ENCODE measurements at places on chromosomes 3 and 15.

DNA sequence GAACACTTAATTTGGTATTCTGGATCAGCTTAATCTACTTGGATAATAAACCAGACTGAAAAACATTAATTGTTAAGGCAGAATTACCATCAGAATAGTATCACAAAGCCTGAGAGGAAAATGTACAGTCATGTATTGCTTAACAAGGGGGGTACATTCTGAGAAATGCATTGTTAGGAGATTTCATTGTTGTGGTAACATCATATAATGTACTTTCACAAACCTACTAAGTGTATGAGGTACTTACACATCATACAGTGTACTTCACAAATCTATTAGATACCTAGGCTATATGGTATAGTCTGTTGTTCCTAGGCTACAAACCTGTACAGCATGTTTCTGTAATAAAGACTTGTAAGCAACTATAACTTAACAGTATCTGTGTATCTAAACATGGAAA, 68.2 kb downstream of the NBEAL2 start:
- DNase-seq, result no peak

GRCh38 chr3:122057671-122058070, 2.5 kb downstream of the CD86 start:
- no peak for DNase-seq

DNA sequence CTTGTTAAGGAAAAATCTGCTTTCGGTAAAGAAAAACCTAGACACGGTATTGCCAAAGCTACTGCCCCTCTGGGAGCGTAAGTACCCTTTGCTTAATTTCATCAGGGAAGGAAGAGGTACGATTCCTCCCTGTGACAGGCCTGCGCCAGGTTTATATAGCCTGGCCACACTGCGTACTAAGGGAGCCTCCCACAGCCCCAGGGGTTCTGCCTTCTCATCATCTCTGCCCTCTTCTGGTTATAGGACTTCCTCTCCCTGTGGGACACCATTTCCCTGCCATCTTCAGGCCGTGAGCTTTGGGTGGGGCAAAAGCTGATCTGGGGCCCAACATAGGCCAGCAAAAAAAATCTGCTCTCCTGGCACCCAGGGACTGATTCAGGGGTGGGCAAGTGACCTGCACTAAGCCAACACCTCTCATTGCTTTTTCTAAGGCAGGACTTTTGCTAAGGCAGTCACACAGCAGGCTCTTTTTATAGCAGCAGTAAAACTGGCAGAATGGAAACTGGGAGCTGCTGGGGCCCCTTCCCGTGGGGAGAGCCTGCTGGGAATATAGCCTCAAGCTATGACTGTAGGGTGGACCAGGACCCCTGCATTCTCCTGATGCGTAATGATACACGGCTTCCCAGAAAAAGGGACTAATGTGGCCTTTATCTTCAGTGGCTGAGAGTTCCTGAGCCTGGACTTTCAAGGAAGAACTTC, 76.2 kb downstream of the PRICKLE2 start:
- DNase-seq, result no peak

DNA sequence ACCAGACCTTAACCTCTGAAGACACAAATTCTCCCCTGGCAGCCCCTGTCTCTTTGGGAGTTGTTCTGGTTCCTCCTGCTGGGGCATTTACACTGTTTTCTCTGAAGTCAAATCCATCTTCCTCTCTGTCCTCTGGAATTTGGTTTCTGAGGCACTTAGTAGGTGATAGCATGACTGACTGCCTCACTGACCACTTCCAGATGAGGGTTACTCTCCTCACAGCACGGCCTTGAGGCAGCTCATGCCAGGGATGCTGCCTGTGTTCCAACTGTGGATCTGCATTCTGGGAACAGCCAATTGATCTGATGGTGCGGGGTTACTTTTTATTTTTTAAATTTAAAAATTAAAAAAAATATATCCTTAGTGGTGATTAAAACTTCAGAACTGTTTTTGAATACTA, 140.9 kb upstream of the ROPN1 start:
- DNase-seq, result no peak

- no peak for DNase-seq
Measured at GRCh38 chr3:78087134-78087533, 1047.2 kb downstream of the ROBO2 start.

GRCh38 chr3:11247362-11247761, 24.8 kb upstream of the ATG7 start:
- no peak for DNase-seq

DNA sequence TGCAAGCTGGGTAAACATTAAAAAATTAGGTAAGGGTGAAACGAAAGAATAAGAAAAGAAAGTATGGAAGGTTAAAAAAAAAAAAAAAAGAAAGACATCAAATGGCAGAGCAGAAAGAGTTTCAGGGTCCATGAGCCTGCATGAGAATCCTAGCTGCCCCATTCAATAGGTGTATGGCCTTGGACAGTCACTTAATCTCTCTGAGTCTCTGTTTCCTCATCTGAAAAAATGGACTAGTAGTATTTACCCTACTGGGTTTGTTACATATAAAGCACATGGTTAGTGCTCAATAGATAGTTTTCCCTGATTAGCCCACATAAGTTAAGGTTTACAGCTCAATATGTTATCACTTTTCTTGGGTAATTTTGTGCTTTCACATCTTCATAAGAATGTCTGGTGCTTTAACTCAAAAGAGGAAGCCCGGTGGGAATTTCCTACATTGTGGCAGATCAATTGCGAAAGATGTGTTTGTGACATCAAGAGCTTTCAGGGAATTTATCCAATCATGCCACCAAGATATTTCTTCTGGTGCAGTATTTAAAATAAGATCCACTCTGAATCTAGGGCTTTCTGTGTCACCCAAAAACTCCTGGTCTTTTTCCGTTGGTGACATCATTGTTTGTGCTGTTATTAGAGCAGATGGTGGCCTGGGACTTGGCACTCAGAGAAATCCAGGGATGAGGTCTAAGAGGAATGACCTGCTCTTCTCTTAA, 57.2 kb upstream of the UBE2E1 start:
- no peak for DNase-seq

DNA sequence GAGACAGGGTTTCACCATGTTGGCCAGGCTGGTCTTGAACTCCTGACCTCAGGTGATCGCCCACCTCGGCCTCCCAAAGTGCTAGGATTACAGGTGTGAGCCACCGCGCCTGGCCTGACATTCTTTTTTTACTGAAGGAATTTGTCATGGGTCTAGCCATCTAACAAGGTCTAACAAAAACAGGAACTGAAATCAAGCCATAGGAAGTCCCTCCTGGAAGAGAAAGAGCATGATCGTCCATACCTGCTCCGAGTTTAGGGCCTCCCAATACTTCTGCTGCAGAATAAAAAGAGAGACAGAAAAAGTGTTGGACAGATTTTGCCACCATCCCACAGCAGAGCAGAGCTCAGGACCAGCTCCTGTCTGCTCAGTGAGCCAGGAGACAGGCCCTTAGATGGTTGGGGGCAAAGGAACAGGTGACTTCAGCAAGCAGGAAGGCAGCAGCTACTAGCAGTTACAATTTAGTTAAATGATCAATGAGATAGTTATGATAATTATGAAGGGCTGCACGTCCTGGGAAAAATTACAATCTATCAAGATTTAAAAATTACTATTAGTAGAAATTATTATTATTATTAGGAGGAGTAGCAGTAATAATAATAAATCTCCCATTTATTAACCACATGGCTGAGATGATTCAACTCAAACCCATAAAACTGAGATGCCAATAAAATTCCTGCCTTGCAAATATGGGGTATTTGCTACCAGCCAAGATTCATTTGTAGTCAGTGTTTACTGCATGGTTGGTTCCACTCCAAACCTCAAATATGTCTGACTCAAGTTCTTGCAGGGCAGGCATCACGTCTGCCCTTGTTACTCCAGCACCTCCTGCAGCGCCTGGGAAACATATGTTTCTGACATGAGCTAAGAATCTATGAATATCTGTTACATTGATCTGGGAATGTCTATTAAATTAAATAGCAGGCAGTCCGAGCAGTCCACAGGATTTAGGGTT, 40.1 kb downstream of the TMEM44 start:
- DNase-seq, result peak; percentile 79

- DNase-seq, result peak; percentile 49
Measured at GRCh38 chr3:148924562-148924961, 59.5 kb downstream of the CPA3 start.

- DNase-seq, result no peak
Measured at GRCh38 chr3:127324913-127325628, 37.2 kb upstream of the PRR20G start.

DNA sequence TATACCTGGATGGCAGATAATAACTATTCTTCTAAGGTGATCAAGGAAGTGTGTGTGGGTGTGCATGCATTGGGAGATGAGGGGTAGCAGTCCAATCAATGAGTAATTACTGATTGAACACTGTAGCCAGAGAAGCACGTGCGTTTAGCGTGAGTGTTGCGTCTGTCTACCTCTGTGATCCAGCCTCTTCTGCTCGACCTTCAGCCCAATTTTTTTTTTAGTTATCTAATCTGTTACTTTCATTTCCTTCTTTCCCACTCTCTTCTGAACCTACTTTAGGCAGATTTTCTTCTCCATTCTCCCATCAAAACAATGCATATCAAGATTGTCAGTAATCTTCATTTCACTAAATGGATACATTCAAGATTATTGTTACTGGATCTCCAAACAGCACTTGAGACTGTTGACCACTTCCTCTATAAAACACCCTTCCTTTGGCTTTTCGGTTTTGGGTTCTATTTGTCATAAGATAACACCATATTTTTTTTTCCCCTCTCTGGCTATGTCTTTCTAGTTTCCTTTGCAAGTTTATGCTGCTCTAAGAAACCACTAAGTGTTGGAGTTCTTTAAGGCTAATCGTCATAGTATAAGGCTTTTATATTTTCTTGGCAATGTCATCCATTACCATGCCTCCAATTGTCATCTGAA, 41.0 kb downstream of the MCTP2 start:
- no peak for DNase-seq

DNA sequence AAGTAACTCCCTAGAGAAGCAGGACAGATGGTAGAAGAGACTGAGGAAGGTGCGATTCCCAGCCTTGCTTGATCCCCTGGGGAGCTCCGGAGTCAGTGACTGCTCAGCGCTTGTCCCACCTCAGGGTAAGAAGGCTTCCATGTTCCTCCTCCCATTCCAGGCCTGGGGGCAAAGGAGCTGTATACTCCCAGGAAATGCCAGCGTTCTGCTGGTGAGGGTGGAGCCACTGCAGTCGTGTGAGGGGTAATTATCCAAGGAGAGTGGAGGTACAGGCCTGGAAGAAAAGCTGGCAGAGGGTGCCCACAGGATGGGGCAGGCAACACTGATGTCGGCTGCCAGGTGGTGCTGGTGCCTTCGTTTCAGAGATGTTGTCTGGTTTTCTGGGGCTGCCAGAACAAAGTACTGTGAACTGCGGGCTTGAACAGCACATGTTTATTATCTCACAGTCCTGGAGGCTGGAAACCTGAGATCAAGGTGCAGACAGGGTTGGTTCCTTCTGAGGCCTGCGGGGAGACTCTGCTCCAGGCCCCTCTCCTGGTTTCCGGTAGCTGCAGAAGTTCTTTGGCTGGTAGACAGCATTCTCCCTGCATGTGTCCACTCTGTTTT, 12.1 kb upstream of the APBA2 start:
- no peak for DNase-seq

DNA sequence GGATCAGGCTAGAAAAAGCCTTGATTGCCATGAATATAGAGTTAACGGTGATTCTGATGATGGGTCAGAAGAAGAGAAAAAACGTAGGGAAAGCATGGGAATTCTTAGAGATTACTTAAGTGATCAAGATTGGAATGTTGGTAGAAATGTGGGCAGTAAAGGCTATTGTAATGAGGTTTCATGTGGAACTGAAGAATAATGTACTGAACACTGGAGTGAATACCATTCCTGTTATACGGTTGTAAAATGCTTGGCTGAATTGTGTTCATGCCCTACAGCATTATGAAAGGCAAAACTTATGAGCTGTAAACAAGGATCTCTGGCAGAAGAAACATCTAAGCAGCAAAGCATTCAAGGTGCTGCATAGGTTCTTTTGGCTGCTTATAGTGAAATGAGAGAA, 414.1 kb upstream of the CBLB start:
- DNase-seq, result no peak

DNA sequence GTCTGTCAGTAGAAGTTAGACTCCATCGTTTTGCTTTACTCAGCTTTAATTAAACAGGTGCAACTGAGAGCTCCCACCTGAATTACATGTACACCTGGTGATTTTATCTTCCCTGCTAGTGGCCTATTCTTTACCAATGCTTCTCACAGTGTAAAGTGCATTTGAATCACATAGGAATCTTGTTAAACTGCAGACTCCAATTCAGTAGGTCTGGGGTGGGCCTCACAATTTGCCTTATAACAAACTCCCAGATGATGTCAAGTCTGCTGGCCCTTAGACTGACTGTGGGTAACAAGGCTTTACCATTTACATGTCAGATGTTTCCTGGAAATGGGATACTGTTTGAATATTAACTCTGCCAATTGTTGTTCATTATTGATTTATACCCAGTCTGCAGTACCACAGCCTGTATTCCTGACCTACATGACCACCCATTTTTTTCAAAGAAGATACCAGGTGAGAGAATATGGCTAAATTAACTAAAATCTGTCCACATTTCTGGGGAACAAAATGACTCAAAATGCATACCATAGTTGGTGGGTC, 37.2 kb downstream of the CMSS1 start:
- DNase-seq, result no peak

- DNase-seq, result no peak
Measured at GRCh38 chr3:16366581-16366980, 101.6 kb downstream of the OXNAD1 start.

GRCh38 chr15:78156653-78157052, 7.5 kb downstream of the IDH3A start:
- DNase-seq, result no peak

GRCh38 chr3:156604642-156605144, 49.8 kb upstream of the SSR3 start:
- DNase-seq, result no peak

- no peak for DNase-seq
Measured at GRCh38 chr15:81752974-81753373, 292.8 kb downstream of the MEX3B start.

DNA sequence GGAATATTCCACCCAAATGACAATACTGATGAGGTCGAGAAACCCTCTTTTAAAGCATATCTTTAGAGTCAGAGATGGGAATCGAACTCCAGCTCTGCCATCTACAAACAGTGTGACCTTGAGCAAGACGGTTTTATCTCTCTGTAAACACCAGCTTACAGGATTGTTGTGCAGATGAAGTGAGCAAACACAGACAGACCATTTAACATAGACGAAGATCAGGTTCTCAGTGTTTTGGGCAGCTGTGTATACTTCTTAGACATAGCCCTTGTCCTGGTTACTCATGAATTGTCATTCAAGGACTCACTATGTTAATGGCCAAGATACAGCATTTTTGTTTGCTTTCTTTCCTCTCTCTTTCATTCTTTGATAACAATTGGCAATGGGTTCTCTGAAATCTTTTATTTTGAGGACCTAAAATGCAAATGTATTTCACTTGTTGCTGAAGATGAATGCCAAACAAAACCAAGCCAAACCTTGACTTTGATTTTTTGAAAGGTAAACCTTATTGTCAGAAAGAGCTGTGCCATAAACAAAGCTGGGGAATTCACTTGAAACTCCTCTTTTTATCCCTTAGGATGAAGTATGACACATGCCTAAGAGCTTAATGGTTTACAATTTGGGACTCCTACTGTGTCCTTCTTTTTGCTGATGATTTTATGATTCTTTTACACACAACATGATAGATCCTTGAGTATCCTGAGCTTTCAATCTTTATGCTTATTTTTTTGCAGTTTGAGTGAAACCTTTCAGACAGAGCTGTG, 250.0 kb upstream of the PDZRN3 start:
- no peak for DNase-seq

- DNase-seq, result no peak
Measured at GRCh38 chr3:72798552-72799195, 49.6 kb downstream of the SHQ1 start.

- DNase-seq, result no peak
Measured at GRCh38 chr15:41773729-41774061, 589 bp upstream of the MAPKBP1 start.
